Gastrocnemius medialis (tissue), 4 donors: ENCODE measurements at places on chromosomes 11 and 22. TPM values are rescaled to one million over a fixed set of nuclear protein-coding genes. Genes with fewer than 3 reads are reported as not detected.

The CELSR1 gene
- total RNA-seq = 0.27 TPM

The CARD10 gene
- 5.6 TPM for total RNA-seq

DNA sequence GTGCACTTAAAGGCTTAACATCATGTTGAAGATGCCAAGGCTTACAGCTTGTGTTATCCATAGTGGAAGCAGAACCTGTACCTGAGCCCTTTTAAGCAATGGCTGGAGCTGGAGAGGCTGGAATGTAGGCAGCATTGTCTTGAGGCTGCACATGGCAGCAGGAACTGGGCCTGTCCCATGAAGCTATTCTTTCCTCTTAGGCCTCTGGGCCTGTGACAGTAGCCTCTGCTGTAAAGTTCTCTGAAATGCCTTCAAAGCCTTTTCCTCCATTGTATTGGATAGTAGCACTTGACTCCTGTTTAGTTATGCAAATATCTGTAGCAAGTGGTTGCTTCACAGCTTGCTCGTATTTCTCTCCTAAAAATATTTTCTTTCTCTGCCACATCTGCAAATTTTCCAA is 127.4 kb upstream of the ANO5 start:
- no peaks in the 10 kb centered on the region for H3K4me1 ChIP-seq
- H3K36me3 ChIP-seq = no peaks in the 10 kb centered on the region
- H3K27me3 ChIP-seq = no peaks in the 10 kb centered on the region
- no peak for DNase-seq

The FAM83F gene
- 0.07 TPM for total RNA-seq

GRCh38 chr22:46297151-46297812 is 612 bp downstream of the GTSE1 start:
- DNase-seq = no peak
- peaks cover 8% of the 10 kb centered on the region for H3K4me1 ChIP-seq
- peaks cover 11% of the 10 kb centered on the region for H3K36me3 ChIP-seq
- H3K27me3 ChIP-seq = no peaks in the 10 kb centered on the region
- H3K27ac ChIP-seq = no peak overlapping the region

The DMC1 gene
- 0.18 TPM for total RNA-seq

DNA sequence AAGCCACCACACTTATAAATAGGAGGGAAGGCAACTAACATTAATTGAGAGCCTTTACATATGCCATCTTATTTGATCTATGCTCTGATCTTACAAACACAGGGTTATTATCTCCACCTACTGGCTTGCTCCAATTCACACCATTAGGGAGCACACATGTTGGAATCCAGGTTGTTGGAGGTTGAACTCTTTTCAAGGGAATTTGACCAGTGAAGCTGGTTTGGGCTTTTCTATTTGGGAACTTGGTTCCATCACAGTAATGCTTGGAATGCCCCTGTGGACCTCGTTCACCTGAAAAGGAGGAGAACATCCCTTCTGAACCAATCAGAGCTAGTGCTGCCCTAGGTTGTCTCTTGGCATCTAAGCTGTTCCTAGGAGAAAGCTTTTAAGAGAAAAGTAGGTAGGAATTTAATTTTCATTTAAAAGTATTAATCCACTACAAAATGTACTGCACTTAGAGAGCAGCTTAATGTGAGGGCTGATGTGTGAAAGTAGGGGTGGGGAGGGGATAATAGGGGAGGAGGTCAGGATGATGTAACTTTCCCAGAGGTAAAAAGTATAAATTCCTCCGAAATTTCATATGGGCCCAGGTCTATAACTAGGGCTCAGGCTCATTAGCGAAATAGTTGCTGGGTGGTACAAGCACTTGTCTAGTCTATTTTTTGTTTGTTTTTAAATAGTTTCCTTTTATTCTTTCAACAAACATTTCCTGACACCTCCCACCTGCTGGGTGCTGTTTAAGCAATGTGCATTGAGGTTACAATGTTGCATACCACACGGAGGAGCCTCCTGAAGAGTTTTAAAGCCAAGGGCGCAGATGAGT is 7.6 kb upstream of the MICAL2 start:
- no peaks in the 10 kb centered on the region for H3K36me3 ChIP-seq
- no peak overlapping the region for H3K27ac ChIP-seq
- no peaks in the 10 kb centered on the region for H3K4me1 ChIP-seq
- peaks cover 15% of the 10 kb centered on the region for H3K27me3 ChIP-seq
- DNase-seq = no peak
- no peak overlapping the region for H3K4me3 ChIP-seq
